ENCODE measurements at places on chromosomes 6 and 20. TPM values are rescaled to one million over a fixed set of nuclear protein-coding genes. Genes with fewer than 3 reads are reported as not detected.

- no peak for DNase-seq
Observed at GRCh38 chr6:12578751-12579150, 137.8 kb upstream of the PHACTR1 start.

GRCh38 chr6:25194172-25194678 is 84.9 kb upstream of the CARMIL1 start:
- no peak for DNase-seq

- DNase-seq, result no peak
Observed at GRCh38 chr20:61684583-61685235, 381.0 kb downstream of the TAF4 start.

DNA sequence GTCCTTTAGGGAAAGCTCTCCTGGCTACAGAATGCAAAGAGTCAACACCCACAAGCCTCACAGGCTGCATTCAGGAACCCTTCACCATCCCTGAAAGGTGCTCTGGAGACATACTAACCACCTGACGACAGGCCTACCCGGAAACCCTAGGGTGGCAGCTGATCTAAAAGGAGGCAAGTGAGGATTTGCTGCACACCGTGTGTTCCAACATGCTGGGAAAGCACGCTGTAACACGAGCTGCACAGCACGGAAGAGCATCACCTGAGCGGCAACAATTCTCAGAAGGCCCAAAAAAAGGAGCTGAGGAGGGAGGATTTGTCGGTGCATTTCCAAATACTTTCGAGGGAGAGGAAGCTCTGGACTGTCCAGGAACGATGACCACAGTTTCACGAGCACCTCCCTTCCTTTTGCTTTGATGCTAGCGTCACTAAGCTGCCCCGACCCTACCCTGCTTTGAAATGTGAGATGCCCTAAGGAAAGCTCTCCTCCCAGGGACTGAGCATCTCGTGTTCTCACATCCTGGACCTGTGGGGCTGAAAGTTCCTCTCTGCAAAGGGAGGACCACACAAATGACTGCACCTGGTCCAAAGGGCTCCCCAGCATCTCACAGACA is 87.0 kb downstream of the PPP1R3G start:
- DNase-seq, result no peak

- DNase-seq, result no peak
Observed at GRCh38 chr6:25178336-25179035, 100.7 kb upstream of the CARMIL1 start.

- DNase-seq, result no peak
Observed at GRCh38 chr20:36311854-36312723, 6.0 kb downstream of the DLGAP4 start.

- DNase-seq, result no peak
Observed at GRCh38 chr6:35487658-35488516, 9.0 kb downstream of the TEAD3 start.

- no peak for DNase-seq
Observed at GRCh38 chr6:161891542-161891941, 617.7 kb upstream of the AGPAT4 start.

HMGN4 gene
- total RNA-seq, result 60.5 TPM

All from mesothelial cell of epicardium (in vitro differentiated cells).